ENCODE measurements at places on chromosomes 3 and 15.

GRCh38 chr15:92492551-92493115, 99.0 kb downstream of the ST8SIA2 start:
- no peak for DNase-seq

DNA sequence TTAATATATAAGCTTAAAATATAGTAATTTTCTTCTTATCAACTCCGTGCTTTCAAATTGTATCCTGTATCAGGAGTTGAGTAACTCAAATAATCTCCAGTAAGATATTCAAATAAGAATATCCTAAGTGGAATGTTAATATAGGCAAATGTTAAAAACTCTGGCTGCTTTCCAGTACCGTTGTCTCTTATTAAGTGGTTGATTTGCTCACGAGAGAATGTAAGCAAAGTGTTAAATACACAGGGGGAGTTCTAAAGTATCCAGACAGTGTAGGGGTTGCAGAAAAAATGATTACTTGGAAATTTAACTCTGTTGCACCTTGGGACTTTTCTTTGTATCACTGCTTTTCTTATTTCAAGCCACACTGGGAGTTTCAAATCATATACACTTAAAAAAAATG, 478.9 kb upstream of the TBL1XR1 start:
- no peak for DNase-seq

GRCh38 chr15:68592054-68592453, 13.3 kb downstream of the CORO2B start:
- DNase-seq = no peak

- DNase-seq = no peak
These were observed 118.8 kb upstream of the UBE2E2 start for GRCh38 chr3:23084367-23084766.

DNA sequence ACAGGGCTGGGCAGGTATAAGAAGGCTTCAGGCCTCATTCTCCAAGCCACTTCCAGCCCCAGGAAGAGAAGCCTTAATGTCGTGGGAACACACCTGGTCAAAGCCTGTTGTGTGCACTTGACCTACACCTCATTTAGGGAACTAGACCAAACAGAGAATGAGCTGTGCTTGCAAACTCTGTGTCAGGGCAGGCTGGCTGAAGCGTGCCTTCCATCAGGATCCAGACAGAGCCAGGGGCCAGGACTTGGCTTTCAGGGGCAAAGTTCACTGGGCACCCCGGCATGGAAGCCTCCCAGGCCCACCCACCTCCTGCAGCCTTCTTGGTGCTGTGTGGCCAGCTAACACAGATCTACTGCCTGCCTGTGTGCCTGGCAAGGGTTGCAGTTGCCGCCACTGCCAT, 11.5 kb downstream of the RBPMS2 start:
- no peak for DNase-seq

DNA sequence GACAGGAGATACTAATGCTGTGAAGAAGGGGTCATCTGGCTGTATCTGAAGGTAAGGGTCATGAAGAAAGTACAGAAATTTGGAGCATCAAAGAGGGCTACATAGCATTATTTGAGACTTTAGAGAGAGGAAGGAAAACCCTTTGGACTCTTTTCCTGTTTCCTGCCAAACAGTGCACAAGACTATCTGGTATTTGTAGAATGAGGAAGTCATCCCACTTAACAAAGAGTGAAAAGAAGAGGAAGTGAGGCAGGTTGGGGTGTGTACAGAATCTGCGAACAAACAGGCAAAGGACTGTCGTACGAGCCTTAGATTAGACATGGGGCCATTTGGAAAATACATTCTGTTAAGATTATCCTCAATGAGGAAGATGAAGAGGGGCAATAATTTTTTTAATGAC, 546.8 kb upstream of the EPHA6 start:
- no peak for DNase-seq

- no peak for DNase-seq
These were observed 18.4 kb upstream of the OPA1 start for GRCh38 chr3:193574488-193575070.

- DNase-seq = no peak
These were observed 79.7 kb downstream of the DZIP3 start for GRCh38 chr3:108669208-108669607.

DNA sequence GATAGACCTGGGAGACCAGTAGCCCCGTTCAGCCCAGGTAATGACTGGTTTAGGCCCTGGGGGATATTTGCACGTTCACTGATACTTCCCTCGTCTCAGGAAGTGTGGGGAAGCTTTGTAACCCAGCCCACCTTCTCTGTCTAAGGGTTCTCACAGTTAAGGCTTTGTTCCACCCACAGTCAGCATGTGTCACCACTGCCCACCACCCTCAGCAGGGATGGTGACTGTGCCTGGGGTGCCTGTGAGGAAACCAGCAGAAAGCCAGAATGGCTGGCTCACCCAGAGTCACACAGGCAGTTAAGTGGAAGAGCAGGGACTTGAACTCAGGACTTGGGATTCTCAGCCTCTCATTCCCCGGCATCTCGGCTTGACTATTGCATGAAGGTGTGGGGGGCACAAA, 5.2 kb downstream of the KBTBD13 start:
- DNase-seq = no peak

GRCh38 chr3:129277829-129278271, 820 bp upstream of the HMCES start:
- no peak for DNase-seq

DNA sequence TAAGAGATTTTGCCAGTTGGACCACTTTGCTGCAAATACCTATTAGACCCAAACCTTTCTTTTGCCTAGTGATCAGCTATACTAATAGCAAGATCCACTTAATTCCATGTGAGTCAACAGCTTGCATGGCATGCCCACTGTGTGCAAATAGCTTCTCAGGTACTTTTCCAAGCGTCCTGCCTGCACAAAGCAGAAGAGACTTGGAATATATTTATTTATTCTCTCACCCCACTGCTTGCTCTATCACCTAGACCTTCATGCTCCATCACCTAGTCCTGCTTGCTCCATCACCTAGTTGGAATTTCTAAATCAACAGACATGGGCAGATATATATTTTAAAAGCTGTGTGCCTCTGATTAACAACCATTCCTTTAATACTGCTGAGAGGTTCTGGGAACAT, 47.6 kb downstream of the MBNL1 start:
- DNase-seq = no peak

DNA sequence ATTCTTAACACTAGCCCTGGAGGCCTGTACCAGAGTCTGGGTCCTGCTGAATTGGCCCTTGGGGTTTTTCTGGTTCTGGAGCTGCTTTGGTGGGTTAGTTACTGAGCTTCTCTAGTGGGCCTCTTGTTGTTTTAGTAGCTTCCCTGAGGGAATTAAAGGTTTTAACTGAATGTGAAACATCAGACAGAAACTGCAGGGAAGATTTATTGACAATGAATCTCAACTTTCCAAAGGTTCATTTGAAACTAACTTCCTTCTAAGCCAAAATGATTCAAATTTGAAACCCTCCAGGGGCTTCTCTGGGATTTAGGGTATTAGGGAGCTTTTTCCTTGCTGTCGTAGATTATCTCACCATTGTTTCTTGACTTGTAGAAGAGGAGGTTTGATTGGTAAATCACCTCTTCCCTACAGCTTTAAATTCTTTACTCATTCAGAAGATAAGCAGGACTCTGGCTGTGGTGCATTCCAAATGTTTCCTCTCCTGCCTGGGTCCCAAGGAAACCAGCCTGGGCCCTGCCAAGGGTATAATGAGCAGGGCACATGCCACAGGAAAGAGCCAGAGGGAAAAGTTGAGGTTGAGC, 71.0 kb downstream of the TP63 start:
- no peak for DNase-seq

DNA sequence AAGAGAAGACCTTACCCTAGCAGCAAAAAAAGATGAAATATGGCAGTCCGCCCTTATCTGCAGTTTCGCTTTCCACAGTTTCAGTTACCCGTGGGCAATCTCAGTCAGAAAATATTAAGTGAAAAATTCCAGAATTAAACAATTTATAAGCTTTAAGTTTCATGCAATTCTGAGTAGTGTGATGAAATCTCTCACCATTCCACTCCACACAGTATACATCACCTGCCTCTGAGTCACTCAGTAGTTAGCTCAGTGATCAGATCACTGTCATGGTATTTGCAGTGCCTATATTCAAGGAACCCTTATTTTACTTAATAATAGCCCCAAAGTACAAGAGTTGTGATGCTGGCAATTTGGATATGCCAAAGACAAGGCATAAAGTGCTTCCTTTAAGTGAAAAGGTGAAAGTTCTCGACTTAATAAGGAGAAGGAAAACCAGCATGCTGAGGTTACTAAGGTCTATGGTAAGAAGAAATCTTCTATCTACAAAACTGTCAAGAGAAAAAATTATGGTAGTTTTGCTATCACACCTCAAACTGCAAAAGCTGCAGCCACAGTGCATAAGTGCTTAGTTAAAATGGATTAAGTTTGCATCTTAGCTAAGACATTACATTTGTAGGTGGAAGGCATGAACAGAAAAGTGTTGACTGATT, 48.1 kb downstream of the HSPBAP1 start:
- no peak for DNase-seq

- DNase-seq = no peak
These were observed 411.5 kb downstream of the GABRG3 start for GRCh38 chr15:27382361-27383025.

GRCh38 chr3:48635222-48636021, at the start of gene SLC26A6:
Gene SLC26A6, minus strand, starts transcription at chr3:48635461. Its CDS starts 68 bp downstream, at chr3:48635393.
- DNase-seq = peak; percentile 98

DNA sequence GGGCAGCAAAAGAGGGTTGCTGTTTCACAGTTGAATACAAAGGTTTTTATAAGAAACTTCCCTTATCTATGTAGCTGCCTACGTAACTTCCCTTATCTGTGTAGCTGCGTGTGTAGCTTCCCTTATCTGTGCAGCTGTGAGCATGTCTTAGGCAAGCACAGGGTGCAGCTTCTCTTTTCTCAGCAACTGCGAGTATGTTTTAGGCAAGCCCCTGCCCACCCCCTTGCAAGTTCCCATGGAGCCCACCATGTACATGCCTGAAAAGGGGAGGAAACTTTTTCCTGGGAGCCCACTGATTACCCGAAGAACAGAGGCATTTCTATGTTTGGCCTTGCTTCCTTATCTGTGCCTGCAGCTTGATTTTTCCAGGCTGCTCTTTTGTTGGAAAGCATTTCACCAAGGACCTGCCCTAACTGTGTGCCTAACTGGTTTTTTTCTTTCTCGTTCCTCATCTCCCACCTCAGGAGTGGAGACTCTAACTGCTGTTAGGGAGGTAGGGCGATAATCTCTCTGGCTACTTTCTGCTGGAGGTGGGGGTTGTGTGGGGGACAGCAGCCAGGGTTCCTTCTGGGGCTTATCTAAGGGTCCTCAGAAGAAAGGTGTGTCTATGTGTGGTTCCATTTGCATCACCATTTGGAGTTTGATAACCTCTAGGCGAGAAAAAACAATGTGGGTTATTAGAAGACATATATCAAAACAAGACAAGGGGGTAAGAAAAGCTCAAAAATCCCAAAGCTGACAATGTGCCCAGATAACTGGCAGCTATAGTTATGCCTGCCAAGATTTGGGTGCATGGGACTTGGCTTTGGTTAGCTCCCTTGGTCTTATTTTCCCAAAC, 26.0 kb downstream of the SORD start:
- DNase-seq = no peak

Measured in aorta (tissue), 5 donors.